ENCODE measurements at places on chromosomes 3 and 15. TPM values are rescaled to one million over a fixed set of nuclear protein-coding genes. Genes with fewer than 3 reads are reported as not detected.

GRCh38 chr3:32934150-32934742 is 17.2 kb upstream of the CCR4 start:
- H3K4me1 ChIP-seq, result no peaks in the 10 kb centered on the region
- H3K27ac ChIP-seq, result no peak overlapping the region
- DNase-seq, result no peak
- no peaks in the 10 kb centered on the region for H3K36me3 ChIP-seq
- H3K4me3 ChIP-seq, result no peak overlapping the region
- H3K27me3 ChIP-seq, result no peaks in the 10 kb centered on the region

- no peaks in the 10 kb centered on the region for H3K36me3 ChIP-seq
- no peak overlapping the region for H3K27ac ChIP-seq
- no peak for DNase-seq
- no peaks in the 10 kb centered on the region for H3K4me1 ChIP-seq
- no peak overlapping the region for H3K4me3 ChIP-seq
- no peaks in the 10 kb centered on the region for H3K27me3 ChIP-seq
These were observed 113.8 kb downstream of the PPM1L start for GRCh38 chr3:160869825-160870224.

GRCh38 chr15:101048581-101049030 is 129.4 kb downstream of the LRRK1 start:
- H3K36me3 ChIP-seq, result no peaks in the 10 kb centered on the region
- no peak for DNase-seq
- H3K27ac ChIP-seq, result no peak overlapping the region
- no peaks in the 10 kb centered on the region for H3K4me1 ChIP-seq
- no peaks in the 10 kb centered on the region for H3K27me3 ChIP-seq

GRCh38 chr3:11954312-11954934 is 49.8 kb upstream of the SYN2 start:
- no peaks in the 10 kb centered on the region for H3K36me3 ChIP-seq
- H3K4me1 ChIP-seq, result no peaks in the 10 kb centered on the region
- no peak for DNase-seq
- no peaks in the 10 kb centered on the region for H3K27me3 ChIP-seq
- no peak overlapping the region for H3K4me3 ChIP-seq

DNA sequence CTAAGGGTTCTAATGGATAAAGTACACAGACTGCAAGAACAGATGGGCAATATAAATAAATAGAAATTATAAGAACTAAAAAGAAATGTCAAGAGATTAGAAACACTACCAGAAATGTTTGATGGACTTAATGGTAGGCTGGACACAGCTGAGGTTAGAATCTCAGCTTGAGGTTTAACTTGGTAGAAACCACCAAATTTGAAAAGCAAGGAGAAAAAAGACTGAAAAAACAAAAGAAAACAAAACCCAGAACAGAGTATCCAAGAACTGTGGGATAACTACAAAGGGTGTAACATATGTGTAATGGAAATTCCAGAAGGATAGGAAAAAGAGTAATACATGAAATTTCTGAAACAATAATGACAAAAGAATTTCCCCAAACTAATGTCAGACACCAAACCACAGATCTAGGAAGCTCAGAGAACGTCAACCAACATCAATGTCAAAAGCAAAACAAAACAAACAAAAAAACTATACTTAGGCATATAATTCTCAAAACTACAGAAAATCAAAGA is 35.0 kb downstream of the RFX7 start:
- no peak overlapping the region for H3K4me3 ChIP-seq
- H3K4me1 ChIP-seq, result no peaks in the 10 kb centered on the region
- no peak overlapping the region for H3K27ac ChIP-seq

DNA sequence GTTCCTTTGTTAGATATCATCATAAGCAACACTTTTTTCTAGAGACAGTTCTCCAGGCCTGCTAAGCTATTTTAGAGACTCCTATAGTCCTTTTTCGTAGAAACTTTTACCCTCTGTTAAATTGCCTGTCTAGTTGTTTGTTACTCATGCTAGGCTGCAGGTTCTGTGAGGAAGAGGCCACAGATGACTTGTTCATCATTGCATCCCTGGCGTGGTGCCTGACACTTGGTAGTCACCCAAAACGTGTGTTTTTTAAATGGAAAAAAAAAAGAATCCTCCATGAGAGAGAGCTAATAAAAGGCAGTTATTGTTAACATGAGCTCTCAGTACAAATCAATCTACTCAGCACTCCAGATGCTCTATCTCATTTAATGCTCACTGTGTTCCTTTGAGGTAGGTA is 35.1 kb downstream of the CCDC54 start:
- H3K4me3 ChIP-seq, result no peak overlapping the region
- H3K4me1 ChIP-seq, result no peaks in the 10 kb centered on the region
- no peak for DNase-seq
- H3K27me3 ChIP-seq, result no peaks in the 10 kb centered on the region

- H3K36me3 ChIP-seq, result no peaks in the 10 kb centered on the region
- no peak for DNase-seq
- no peaks in the 10 kb centered on the region for H3K27me3 ChIP-seq
- no peaks in the 10 kb centered on the region for H3K4me1 ChIP-seq
These were observed 153.2 kb upstream of the FRMD4B start for GRCh38 chr3:69539134-69539533.

- H3K27ac ChIP-seq, result no peak overlapping the region
- H3K36me3 ChIP-seq, result no peaks in the 10 kb centered on the region
- no peak for DNase-seq
- no peak overlapping the region for H3K4me3 ChIP-seq
These were observed 311.4 kb downstream of the TBC1D5 start for GRCh38 chr3:17431004-17431403.

DNA sequence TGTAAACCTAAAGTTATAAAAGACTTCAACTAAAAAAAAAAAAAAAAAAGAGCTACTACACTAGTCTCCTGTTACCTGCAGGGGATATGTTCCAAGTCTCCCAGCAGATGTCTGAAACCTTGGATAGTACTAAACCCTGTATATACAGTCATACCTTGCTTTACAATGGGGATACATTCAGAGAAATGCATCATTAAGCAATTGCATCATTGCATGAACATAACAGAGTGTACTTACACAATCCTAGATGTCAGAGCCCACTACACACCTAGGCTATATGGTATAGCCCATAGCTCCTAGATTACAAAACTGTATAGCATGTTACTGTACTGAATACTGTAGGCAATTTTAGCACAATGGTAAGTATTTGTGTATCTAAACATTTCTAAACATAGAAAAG is 119.1 kb downstream of the GMPS start:
- no peaks in the 10 kb centered on the region for H3K36me3 ChIP-seq
- no peaks in the 10 kb centered on the region for H3K27me3 ChIP-seq
- no peak overlapping the region for H3K27ac ChIP-seq
- H3K4me3 ChIP-seq, result no peak overlapping the region
- no peaks in the 10 kb centered on the region for H3K4me1 ChIP-seq
- DNase-seq, result no peak

- H3K36me3 ChIP-seq, result no peaks in the 10 kb centered on the region
- no peaks in the 10 kb centered on the region for H3K27me3 ChIP-seq
- no peak overlapping the region for H3K27ac ChIP-seq
- no peaks in the 10 kb centered on the region for H3K4me1 ChIP-seq
- no peak overlapping the region for H3K4me3 ChIP-seq
These were observed 45.9 kb downstream of the FAM43A start for GRCh38 chr3:194731506-194732073.

DNA sequence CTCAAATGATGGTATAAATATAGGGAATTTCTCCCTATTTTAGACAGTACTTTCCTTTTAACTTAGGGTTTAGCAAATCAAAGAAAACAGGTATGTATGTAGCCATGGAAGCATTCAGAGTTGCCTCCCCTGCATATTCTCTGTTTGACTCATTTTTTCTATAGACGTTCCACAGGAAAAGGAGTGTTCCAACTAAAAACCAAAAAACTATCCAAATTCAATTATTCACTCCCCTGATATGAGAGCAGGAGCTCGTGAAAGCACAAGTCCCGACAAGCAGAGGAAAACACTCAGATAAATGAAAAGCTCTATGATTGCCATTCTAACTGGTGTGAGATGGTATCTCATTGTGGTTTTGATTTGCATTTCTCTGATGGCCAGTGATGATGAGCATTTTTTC is 119.5 kb downstream of the FRMD5 start:
- no peaks in the 10 kb centered on the region for H3K27me3 ChIP-seq
- no peak for DNase-seq
- H3K4me3 ChIP-seq, result no peak overlapping the region
- H3K36me3 ChIP-seq, result no peaks in the 10 kb centered on the region
- H3K27ac ChIP-seq, result no peak overlapping the region
- no peaks in the 10 kb centered on the region for H3K4me1 ChIP-seq

GRCh38 chr3:143348486-143349327 is 229.1 kb downstream of the CHST2 start:
- H3K27ac ChIP-seq, result no peak overlapping the region
- H3K36me3 ChIP-seq, result no peaks in the 10 kb centered on the region
- no peak for DNase-seq

GRCh38 chr3:166243511-166243910 is 406.3 kb upstream of the BCHE start:
- no peaks in the 10 kb centered on the region for H3K27me3 ChIP-seq
- H3K27ac ChIP-seq, result no peak overlapping the region
- DNase-seq, result no peak
- H3K4me3 ChIP-seq, result no peak overlapping the region
- H3K36me3 ChIP-seq, result no peaks in the 10 kb centered on the region
- no peaks in the 10 kb centered on the region for H3K4me1 ChIP-seq

- no peak for DNase-seq
- H3K27me3 ChIP-seq, result no peaks in the 10 kb centered on the region
- no peak overlapping the region for H3K27ac ChIP-seq
- H3K36me3 ChIP-seq, result no peaks in the 10 kb centered on the region
- H3K4me3 ChIP-seq, result no peak overlapping the region
These were observed 9.1 kb downstream of the THRB start for GRCh38 chr3:24485511-24485910.

- no peak overlapping the region for H3K27ac ChIP-seq
- no peaks in the 10 kb centered on the region for H3K4me1 ChIP-seq
- H3K36me3 ChIP-seq, result no peaks in the 10 kb centered on the region
- DNase-seq, result no peak
- H3K4me3 ChIP-seq, result no peak overlapping the region
- no peaks in the 10 kb centered on the region for H3K27me3 ChIP-seq
These were observed 714.1 kb downstream of the NAALADL2 start for GRCh38 chr3:175573226-175573625.

- no peaks in the 10 kb centered on the region for H3K27me3 ChIP-seq
- H3K27ac ChIP-seq, result no peak overlapping the region
- no peaks in the 10 kb centered on the region for H3K36me3 ChIP-seq
- no peak for DNase-seq
- H3K4me1 ChIP-seq, result no peaks in the 10 kb centered on the region
These were observed 76.7 kb downstream of the CBLB start for GRCh38 chr3:105791919-105792786.

DNA sequence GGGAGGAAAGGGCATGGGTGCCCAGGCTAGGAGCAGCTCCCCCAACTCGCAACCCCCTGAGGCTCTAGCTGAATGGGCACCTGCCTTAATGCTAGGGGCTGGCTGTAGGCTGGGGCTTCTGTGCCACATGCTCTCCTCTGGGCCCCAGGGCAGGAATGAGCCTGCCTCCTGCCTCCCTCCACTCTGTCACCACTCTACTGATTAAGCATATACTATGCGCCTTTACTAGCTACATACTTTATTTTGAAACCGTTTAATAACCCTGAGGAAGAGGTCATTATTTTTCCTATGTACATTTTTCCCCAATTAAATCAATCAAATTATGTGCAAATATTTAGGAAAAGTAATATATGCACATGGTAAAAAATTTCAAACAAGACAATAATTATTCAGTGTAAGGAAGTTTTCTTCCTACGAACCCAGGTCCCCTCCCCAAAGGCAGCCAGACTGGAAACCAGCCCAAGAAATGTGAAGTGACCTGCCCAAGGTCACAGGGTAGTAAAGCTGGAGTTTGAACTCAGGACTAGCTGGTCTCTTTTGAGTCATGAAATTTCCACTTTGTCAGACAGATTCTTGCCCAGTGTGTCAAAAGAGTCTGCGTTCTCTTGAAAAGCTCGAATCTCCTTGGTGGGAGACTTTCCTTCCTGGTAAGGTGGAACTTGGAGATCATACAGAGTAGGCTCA is 122.5 kb downstream of the DNAJB8 start:
- H3K4me3 ChIP-seq, result no peak overlapping the region
- no peaks in the 10 kb centered on the region for H3K4me1 ChIP-seq
- no peak for DNase-seq
- no peaks in the 10 kb centered on the region for H3K27me3 ChIP-seq
- H3K27ac ChIP-seq, result no peak overlapping the region
- H3K36me3 ChIP-seq, result no peaks in the 10 kb centered on the region

DNA sequence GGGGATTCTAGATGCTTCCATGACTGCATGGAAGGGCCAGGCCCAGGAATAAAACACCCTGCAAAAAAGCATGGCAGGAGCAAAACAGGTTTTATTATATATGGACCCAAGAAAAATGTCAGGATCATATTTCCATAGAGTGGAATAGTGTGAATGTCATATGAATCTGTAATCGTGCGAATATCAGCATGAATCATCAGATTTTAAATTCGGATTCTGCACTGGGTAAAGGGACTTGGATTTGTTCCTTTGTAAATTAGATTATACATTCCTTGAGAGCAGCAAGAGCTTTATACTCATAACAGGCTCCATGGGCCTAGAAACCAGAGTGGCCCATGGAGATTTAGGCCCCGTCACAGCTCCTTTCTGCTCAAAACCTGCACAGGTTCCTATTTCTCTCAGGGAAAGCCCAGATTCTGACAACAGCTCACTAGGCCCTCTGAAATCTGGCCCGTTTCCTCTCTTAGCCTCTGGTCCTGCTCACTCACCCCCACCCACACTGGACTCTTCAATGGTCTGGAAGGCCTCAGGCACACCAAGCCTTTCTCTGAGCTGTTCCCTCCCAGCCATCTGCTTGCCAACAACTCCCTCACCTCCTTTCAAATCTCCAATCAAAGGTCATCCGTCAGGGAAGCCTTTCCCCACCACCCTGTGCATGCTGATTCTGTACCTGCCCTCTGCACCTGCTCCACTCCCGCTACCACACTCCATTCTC is 76.0 kb downstream of the FEM1B start:
- H3K4me1 ChIP-seq, result peaks cover 6% of the 10 kb centered on the region
- no peaks in the 10 kb centered on the region for H3K27me3 ChIP-seq
- H3K4me3 ChIP-seq, result no peak overlapping the region
- H3K36me3 ChIP-seq, result no peaks in the 10 kb centered on the region
- DNase-seq, result no peak

GRCh38 chr15:79593119-79593869 is 161.2 kb downstream of the MINAR1 start:
- H3K4me3 ChIP-seq, result no peak overlapping the region
- H3K27me3 ChIP-seq, result no peaks in the 10 kb centered on the region
- H3K4me1 ChIP-seq, result no peaks in the 10 kb centered on the region
- no peak overlapping the region for H3K27ac ChIP-seq
- H3K36me3 ChIP-seq, result no peaks in the 10 kb centered on the region

LRTM1 gene
- total RNA-seq, result not detected

CSPG4 gene
- total RNA-seq, result 86.8 TPM

CAMP gene
- total RNA-seq, result 0.90 TPM

PRICKLE2 gene
- 42.1 TPM for total RNA-seq

ZNF660 gene
- 11.5 TPM for total RNA-seq

MEGF11 gene
- not detected for total RNA-seq

ABI3BP gene
- total RNA-seq, result 213 TPM

LTF gene
- total RNA-seq, result 3.2 TPM

SH2D7 gene
- total RNA-seq, result not detected
